ENCODE measurements at places on chromosomes 12 and 14.

DNA sequence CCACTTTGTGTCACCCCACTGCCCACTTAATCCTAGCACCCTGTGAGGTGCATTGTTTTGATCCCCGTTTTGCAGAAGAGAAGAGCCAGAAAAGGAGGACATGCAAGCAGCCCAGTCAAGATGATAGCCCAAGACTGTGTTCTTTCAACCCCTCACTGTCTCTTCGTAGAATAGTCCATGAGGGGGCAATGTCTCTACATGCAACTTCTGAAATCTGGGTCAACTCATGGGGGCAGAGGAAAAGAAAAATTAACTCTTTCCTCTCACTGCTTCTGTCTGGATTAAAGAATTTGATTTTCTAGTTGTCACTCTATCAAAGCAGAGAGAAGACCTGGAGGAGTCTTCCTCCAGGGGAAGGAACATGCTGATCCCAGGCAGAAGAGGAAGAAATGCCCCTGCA, 229.6 kb upstream of the NOS1 start:
- no peak for DNase-seq

DNA sequence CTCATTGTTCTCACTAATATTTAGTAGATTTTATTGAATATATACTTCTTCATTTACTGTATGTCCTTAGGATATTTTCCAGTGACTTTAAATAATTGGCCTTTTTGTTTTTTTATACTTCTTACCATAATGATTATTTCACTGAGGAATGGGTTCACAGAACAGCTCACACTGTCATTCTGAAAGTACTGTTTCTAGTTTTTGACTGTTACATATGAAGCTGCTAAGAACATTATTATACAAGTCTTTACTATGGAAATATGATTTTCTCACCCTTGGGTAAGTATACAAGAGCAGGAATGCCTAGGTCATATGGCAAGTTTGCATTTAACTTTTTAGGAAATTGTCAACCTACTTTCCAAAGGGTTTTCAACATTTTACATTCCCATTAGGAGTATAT, 343.1 kb downstream of the CCER1 start:
- DNase-seq: no peak

GRCh38 chr12:97560786-97561618, 98.4 kb downstream of the RMST start:
- no peak for DNase-seq

DNA sequence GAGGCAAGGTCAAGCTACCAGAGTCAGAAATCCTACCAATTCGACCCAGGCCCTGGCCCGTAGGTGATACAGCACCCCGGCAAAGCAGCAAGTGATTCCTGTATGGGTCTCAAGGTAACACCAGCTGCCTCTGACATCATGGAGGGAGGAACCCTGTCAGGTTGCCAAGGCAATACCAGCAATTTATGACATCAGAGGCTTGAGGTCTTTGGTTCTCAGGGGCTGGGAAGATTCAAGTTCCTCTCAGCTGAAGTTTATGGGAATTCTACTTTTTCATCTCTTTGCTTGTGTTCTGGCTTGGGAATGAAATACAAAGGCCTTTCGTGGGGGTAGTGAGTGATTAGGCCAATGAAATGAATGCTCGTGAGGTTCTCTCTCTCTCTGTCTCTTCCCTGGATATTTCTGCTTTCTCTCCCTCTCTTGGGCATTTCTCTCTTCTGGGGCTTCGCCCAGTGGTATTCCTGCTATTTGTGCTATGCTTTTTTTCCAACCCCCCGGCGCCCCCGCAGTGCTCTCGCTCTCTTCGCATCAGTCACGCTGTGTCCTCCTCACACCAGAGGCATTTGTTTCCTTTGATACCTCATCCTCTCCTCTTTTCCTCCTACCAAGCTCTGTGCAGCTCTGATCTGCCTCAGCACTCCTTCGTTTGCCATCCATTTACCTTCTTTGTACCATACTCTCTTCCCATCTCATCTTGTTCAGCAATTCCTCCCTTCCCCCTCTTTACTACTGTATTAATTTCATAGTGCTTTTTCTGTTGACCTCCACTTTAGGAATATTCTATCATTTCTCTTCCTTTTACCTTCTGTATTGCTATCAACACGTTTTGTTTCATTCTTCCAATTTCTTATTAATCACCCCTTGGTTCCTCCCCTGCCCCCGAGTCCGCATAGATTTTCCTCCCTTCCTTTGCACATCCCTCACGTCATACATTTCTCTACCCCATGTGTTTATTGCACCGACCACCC, 2.9 kb downstream of the ZFHX2 start:
- DNase-seq: peak; percentile 67

DNA sequence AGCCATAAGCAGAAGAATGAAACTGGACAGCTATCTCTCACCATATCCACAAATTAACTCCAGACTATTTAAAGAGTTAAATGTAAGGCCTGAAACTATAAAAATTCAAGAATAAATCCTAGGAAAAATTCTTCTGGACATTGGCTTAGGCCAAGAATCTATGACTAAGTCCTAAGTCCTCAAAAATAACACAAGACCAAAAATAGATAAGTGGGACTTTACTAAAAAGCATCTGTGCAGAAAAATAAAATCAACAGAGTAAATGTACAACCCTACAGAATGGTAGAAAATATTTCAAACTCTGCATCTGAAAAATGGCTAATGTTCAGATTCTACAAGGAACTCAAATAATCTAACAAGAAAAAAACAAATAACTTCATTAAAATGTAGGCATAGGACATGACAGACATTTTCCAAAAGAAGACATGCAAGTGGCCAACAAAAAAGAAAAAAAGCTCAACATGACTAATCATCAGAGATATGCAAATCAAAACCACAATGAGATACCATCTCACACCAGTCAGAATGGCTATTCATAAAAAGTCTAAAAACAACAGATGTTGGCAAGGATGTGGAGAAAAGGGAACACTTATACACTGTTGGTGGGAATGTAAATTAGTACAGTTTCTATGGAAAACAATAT, 61.0 kb upstream of the PPFIA2 start:
- DNase-seq: no peak

DNA sequence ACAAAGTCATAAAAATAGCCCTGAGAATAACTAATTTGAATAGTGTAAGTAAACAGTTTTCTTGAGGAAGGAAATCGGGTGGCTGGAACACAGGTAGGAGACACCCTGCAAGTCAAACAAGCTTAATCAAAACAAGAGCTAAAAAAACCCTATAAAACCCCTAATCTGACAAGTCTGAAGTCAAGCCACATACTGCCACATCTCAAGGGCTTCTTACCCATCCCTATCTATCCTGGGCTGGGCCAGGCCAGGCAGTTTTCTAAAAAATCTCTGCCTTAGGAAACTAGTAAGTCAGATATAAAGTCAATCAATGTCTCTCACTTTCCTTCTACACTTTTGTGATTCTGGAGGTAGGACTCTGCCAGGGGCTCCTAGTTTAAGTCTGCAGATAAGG, 15.3 kb downstream of the UBE2N start:
- DNase-seq: no peak

- DNase-seq: no peak
These were observed 13.4 kb downstream of the CDK17 start for GRCh38 chr12:96386794-96387193.

DNA sequence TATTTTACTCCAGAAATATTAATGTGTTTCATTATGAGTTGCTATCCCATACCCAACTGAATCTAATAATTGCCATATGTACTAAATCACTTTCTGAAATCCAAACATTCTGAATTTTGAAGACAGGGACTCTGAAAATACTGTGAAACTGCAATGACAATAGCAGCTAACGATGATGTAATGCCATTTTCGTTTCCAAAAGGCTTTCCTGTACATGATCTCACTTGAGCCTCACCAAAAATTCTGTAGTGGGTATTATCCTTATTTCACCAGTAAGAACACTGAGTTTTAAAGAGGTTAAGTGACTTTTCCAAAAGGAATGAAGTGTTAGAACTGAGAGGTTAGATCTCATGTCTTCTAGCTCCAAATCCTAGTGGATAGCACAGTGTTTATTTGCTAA, 133.3 kb downstream of the FLRT2 start:
- no peak for DNase-seq

- DNase-seq: no peak
These were observed 12.5 kb upstream of the CIPC start for GRCh38 chr14:77085538-77085937.

DNA sequence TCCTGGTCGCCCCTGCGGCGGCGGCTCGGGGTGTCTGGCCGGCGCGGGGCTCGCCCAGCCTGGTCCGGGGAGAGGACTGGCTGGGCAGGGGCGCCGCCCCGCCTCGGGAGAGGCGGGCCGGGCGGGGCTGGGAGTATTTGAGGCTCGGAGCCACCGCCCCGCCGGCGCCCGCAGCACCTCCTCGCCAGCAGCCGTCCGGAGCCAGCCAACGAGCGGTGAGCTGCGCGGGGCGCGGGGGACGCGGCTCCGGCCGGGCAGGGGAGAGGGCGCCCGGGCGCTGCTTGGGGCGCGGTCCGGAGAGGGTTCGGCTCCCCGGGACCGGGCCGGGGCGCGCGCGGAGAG, at the start of gene LGALS3:
LGALS3 (plus strand) TSS at position 167 of the 342 bp plus-strand sequence. CDS start 8,122 bp downstream, outside the sequence.
- DNase-seq: no peak

- no peak for DNase-seq
These were observed 175.9 kb downstream of the TRHDE start for GRCh38 chr12:72448089-72448488.
